Pons (tissue), 1 donor: ENCODE measurements at places on chromosomes 2 and 18.

GRCh38 chr2:60213865-60214625, 339.4 kb downstream of the BCL11A start:
- no peak for DNase-seq

DNA sequence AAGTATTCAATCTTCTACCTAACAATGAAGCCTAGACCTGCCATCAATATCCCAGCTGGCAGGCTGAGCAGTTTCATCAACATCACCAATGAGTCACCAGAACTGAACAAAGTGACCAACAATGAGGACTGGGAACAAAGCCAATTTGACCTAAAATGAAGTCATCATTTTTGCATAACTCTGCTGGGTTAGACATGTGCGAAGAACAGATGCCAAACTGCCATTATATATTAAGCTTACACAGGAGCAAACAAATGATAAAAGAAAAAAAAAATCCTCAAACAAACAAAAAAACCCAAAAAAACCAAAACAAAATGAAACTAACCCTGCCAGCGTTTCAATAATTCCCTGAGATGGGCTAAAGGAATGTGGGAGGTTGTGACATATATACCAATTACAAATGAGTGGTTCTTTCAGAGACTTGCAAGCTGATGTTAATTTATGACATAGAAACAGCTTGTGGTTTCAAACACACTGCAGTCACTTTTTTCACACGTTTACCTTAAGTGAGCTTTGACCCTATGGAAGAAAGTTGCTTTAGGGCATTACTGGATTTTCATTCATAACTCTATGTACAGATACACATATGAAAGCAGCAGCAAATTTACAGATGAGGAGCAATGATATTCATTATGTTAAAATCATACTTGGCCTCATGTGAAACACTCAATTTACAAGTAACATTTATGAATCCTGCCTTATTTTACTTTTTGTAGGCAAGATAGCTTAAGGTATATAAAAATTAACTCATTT, 56.9 kb upstream of the CCDC141 start:
- peak; percentile 91 for DNase-seq

- DNase-seq: peak; percentile 30
Observed at GRCh38 chr2:101983928-101984327, 7.8 kb upstream of the IL1R2 start.

DNA sequence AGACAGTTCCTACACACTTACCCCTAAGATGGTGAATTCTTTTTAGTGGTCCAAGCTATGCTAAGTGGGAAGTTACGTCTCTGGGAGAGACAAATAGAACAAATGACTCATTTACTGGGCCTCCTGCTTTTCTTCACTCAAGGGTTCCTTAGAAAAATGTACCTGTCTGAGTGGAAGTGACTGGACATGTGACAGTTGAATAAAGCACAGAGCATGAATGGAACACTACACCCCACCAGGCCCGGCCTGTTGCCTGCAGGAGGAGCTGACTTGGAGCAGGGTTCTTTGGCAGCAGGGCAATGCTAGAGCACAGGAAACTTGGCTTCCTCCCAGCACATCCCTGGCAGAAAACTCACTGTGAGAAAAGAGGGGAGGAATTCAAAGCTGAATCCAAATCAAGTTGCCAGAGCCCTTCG, 451.0 kb upstream of the SETBP1 start:
- DNase-seq: peak; percentile 65

DNA sequence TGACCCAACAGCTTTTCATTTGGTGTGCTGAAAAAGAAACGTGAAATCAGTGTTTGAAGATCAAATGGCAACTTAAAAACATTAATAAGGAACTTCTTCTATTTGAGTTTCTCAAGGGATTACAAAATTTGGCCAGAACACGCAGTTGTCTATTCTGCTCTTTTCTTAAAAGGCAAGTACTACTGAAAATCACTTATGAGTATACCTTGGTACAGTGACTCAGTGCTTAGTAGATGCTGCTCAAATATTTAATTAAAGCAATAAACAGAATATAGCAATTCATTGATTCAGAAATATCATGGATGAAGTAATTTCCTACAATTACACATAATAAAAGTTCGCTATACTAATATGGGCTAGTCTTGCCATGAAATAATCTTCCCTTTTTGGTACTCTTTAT, 38.2 kb upstream of the MCM6 start:
- DNase-seq: no peak

- DNase-seq: peak; percentile 81
Observed at GRCh38 chr18:33839452-33840211, 261.6 kb downstream of the ASXL3 start.

DNA sequence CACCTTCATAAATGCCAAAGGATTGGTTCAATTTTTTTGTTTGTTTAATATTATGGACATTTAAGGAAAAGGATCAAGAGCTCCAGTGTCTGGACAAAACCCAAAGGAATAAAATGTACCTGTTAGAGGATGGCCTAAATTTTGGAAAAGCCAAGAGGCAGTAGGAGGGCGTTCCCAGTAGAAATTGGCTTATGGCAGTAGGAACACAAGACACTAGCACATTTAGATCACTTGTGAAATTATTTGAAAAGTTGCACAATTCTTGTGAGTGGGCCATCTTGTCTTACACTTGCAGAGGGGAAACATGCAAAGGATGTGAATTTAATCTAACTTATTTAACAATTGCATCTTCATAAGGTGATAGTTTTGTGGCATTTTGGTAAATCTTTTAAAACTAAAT, 3.2 kb downstream of the BZW1 start:
- DNase-seq: no peak
